Activated CD8-positive, alpha-beta T cell treated with anti-CD3 and anti-CD28 coated beads for 36 hours (primary cell): ENCODE measurements at places on chromosomes 3 and 15.
A peak's percentile ranks its signal among the peaks of the same experiment; 100 is the strongest.

- DNase-seq: no peak
Measured at GRCh38 chr15:34729056-34729455, 25.7 kb downstream of the GJD2 start.

DNA sequence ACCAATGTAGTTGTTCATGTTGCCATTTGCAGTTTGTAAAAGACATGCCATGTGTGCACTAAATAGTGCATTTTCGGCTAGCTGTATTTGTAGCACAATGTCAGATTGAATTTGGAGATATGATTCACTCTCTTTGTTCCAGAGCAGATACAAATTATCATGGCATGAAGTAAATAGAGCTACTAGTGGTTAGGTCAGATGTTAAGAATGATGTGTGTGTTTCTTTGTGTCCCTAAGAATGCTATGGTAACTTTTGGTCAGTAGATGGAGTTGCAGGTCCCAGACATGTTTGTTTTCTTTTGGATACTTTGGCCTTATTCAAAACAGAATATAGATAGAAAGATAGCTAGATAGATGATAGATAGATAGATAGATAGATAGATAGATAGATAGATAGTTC lies 595.8 kb downstream of the NLGN1 start:
- no peak for DNase-seq

GRCh38 chr3:31011380-31011779 lies 116.9 kb upstream of the GADL1 start:
- no peak for DNase-seq

- no peak for DNase-seq
Measured at GRCh38 chr15:64156652-64157331, 5.3 kb downstream of the SNX22 start.

- no peak for DNase-seq
Measured at GRCh38 chr3:133152681-133153220, 114.6 kb downstream of the TMEM108 start.

- peak; percentile 75 for DNase-seq
Measured at GRCh38 chr3:59978979-59979378, 929.2 kb upstream of the CFAP20DC start.

- no peak for DNase-seq
Measured at GRCh38 chr3:39809995-39810595, 686 bp downstream of the MYRIP start.

DNA sequence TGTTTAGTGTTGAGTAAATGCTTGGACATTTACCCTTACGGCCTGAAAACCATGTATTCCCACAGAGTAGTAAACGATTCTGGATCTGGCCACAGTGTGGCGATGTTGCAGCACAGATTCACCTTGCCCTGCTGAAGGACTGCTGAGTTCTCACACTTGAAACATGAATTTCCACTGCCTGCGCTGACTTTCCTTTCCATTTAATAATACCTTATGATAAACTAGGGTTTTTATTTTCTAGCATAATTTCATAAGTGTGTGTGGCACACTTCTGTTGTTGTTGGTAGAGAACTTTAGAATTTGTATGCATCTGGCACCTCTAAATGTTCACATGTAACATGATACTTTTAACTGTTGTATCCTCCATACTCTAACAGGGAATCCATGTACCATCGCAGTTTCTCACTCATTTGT lies 53.9 kb downstream of the C3orf38 start:
- DNase-seq: peak; percentile 76

GRCh38 chr3:53111822-53112221 lies 18.4 kb downstream of the RFT1 start:
- DNase-seq: no peak

GRCh38 chr15:78667578-78668236 lies 26.7 kb upstream of the CHRNB4 start:
- DNase-seq: no peak

GRCh38 chr15:75591655-75592364 lies 12.7 kb upstream of the PTPN9 start:
- DNase-seq: no peak

GRCh38 chr3:194931347-194931746 lies 245.7 kb downstream of the FAM43A start:
- no peak for DNase-seq

- DNase-seq: no peak
Measured at GRCh38 chr15:59999612-60000112, 4.4 kb upstream of the FOXB1 start.

- DNase-seq: no peak
Measured at GRCh38 chr3:60919296-60919695, 332.0 kb downstream of the FHIT start.

DNA sequence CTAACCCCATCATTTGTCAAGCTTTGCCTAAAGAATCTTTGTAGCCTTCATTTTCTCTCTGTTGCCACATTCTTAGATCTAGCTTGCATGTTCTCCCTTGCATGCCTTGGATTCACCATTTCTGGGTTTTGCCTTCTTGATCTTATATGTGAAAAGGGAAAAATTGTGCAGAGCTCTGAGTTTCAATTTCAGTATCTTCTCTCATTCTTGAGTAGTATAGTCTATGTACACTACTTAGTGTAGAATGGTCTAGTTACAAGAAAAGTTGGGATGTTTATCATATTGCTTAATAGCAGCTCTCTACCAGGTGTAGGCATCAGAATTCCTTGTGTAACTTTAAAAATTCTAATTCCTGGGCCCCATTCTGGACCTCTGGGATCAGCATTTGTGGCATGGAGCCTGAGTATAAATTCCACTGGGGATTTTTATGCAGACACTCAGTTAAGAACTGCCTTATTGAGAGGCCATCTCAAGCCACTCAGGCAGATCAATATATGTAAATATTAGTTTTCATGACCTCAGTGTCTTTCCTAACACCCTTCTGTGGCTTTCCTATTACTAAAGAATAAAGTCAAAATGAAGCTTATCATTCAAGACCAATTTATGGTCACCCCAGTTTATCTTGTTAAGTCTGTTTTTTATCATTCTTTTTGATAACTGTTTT lies 23.4 kb downstream of the GTF2E1 start:
- DNase-seq: no peak

DNA sequence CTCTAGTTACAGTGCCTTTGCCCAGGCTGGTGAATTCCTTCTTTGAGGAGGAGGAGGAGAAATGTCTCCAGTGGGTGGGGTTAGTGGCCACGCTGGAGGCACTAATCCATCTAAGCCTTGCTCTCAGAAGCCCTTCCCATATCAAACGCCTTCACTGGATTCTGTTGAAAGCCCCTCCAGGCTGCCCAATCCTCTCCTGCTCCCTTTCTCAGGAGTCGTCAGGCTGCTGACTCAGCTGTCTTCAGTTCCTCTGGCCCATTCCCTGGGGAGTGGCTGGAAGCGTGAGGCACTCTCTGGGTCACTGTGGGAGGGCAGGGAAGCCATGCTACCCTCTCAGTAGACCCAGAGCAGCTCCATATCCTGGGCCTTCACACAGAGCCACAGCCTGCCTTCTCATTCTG lies 2.7 kb downstream of the AP2M1 start:
- no peak for DNase-seq

GRCh38 chr15:23567921-23568320 lies 2.4 kb downstream of the MKRN3 start:
- DNase-seq: no peak

DNA sequence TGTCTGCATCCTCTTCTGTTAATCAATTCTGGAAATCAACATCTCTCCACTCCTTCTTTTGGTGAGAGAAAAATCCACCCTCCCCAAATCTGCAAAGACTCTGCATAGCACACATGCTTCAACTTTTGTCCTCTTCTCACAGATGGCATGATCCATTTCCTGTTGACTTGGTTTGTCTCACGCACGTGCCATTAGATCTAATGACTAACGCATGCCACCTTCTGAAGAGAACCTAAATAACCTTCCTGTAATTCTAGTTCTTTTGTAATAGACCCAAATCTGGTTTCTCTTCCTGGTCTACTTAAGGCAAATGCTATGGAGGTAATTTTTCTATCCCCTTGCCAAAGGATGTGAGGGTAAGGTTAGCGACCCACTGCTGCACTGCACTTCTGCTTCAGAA lies 51.0 kb upstream of the ATOSA start:
- peak; percentile 52 for DNase-seq

GRCh38 chr15:74394090-74394846 lies 26.8 kb upstream of the CYP11A1 start:
- DNase-seq: no peak

- no peak for DNase-seq
Measured at GRCh38 chr3:165162883-165163282, 33.3 kb downstream of the SLITRK3 start.

DNA sequence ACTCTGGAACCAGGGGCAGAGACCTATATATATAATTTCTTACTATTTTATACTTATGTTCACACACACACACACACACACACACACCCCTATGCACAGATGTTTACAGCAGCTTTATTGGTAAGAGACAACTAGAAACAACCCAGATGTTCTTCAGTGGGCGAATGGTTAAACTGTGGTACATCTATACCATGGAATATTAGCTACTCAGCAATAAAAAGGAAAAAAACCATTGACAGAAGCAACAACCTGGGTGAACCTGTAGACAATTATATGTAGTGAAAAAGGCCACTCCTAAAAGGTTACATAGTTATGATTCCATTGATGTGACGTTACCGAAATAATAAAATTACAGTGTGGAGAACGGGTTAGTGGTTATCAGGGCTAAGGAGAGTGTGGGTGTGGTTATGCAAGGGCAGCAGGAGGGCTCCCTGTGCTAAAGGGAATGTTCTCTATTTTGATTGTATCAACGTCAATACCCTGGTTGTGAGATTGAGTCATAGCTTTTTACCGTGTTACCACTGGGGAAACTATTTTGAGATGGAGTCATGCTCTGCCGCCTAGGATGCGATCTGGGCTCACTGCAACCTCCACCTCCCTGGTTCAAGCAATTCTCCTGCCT lies 85.5 kb downstream of the FLNB start:
- DNase-seq: no peak

- no peak for DNase-seq
Measured at GRCh38 chr3:110344897-110345767, 726.5 kb upstream of the NECTIN3 start.

DNA sequence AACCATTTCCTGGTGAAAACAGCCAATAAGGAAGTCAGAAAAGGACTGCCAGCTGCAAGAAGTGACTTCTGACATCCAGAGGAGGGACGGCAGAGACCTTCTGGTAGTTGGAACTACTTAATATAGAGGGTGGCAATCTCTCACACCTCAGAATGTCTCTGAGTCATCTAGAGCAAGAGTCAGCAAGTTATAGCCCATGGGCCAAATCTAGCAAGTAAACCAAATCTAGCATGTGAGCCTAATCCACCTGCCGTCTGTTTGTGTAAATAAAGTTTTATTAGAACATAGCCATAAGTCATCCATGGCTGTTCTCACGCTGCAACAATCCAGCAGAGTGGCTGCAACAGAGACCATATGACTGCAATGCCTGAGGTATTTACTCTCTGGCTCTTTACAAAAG lies 160.5 kb upstream of the NR2E3 start:
- no peak for DNase-seq

- DNase-seq: no peak
Measured at GRCh38 chr3:23880703-23881339, 36.0 kb downstream of the NKIRAS1 start.

DNA sequence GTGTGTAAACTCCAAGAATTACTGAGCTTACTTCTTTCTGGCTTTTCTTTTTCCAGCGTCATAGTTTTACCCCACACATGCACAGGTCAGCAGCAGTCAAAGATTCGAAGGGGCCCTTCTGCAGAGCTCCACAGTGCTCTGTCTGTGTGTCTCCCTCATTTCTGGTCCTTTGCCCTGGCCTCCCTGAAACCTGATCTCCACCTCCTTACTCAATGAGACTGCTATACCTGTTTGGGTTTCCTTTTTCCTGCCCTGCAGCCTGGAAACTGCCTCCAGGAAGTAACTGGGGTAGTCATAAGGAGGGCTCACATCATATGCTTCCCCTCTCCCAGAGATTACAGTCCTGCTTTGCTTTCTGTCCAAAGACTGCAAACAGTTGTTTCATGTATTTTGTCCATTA lies 82.8 kb upstream of the TNIK start:
- DNase-seq: no peak

GRCh38 chr3:17144665-17144993 lies 259.9 kb downstream of the PLCL2 start:
- DNase-seq: peak; percentile 34

- peak; percentile 60 for DNase-seq
Measured at GRCh38 chr15:59255680-59256336, 49.2 kb downstream of the LDHAL6B start.

DNA sequence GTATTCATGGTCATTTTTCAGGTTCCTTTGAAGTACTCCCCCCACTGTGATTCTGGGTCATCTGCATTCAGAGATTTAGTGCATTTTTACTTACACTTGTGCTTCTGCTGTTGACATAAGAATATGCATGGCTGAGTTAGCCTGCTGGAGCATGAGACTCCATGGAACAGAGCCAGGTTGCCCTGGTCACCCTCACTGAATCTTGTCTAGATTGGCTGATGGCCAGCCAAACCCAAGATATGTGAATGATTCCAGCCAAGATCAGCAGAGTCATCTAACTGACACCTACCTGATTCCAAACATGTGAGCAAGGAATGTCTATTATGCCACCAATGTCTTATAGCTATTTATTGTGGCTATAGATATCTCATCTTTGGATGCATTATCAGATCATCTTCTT lies 25.1 kb downstream of the DTWD1 start:
- no peak for DNase-seq

- DNase-seq: no peak
Measured at GRCh38 chr3:11611341-11611799, 32.3 kb downstream of the VGLL4 start.

DNA sequence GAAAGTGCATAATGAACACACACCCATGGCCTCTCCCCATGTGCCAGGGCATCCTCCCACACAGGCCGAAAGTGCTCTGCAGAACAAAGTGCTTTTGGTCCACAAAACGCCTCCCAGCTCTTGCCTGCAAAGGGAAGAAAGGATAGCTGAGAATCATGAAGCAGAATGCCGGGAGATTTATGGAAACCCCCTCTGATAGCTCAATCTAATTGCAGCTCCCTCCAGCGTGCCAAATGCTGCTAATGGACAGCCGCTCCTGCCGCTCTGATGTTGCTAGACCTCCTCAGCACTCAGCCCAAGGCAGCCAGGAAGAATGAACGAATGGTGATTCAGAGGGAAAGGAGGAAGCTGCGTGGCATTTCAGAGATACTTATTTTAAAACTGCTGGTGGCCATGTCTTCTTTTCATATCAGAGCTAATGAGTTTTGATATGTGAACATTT lies 145.3 kb downstream of the TJP1 start:
- no peak for DNase-seq

GRCh38 chr15:87477737-87478686 lies 778.5 kb downstream of the NTRK3 start:
- no peak for DNase-seq

- DNase-seq: no peak
Measured at GRCh38 chr3:50287262-50287661, 5.0 kb downstream of the IFRD2 start.

- no peak for DNase-seq
Measured at GRCh38 chr3:128382221-128382807, 84.4 kb downstream of the DNAJB8 start.

GRCh38 chr3:150407051-150407807 lies 869 bp upstream of the TSC22D2 start:
- DNase-seq: no peak
